ENCODE measurements at places on chromosomes 6 and 20.
A peak's percentile ranks its signal among the peaks of the same experiment; 100 is the strongest.

- DNase-seq = no peak
These were observed 67.4 kb upstream of the HINT3 start for GRCh38 chr6:125888989-125889656.

- DNase-seq = no peak
These were observed 58.9 kb downstream of the KIZ start for GRCh38 chr20:21184819-21185218.

- DNase-seq = no peak
These were observed 35.9 kb upstream of the TOX2 start for GRCh38 chr20:43878776-43879175.

GRCh38 chr20:39751557-39752137 is 789.5 kb downstream of the DHX35 start:
- DNase-seq = no peak

DNA sequence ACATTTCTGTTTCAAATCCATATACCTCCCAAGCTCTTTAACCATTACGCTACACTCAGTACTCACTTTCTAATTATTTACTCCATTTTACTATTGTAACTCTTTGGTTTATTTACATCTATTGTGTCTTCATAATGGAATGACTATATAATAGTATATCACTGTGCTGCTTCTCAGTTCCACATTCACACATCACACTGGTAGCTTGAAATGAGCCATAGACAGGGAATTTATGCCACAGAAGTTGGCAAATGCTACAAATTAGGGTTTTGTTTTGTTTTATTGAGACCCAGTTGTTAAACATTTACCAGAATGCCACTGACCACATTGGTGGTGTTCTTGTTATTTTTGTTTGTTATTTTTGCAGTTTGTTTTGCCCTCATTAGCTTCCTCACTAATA is 213.9 kb downstream of the KCNQ5 start:
- DNase-seq = no peak

- DNase-seq = no peak
These were observed 25.0 kb downstream of the FBXO5 start for GRCh38 chr6:152957796-152958195.

- no peak for DNase-seq
These were observed 90.6 kb upstream of the MLN start for GRCh38 chr6:33894438-33894837.

DNA sequence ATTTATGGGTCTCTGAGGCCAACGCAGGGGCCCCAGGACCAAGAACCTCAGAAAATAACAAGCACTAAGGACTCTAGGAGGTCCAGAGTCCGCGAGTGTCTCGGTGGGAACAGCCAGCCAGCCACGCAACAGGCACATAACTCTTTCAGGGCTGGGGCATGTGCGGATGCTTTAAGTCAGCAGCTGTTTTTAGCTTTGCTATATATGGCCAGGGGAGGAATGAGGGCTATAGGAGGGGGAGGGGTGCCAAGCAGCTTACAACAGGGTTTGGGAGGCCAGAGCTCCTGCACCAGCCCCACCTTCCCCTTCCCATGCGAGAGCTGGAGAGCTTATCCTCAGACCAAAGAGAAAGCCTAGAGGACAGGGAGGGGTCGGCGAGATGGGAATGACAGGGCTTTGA is 6.2 kb downstream of the JPH2 start:
- no peak for DNase-seq

- DNase-seq = no peak
These were observed 18.2 kb upstream of the ECI2 start for GRCh38 chr6:4153514-4153985.

DNA sequence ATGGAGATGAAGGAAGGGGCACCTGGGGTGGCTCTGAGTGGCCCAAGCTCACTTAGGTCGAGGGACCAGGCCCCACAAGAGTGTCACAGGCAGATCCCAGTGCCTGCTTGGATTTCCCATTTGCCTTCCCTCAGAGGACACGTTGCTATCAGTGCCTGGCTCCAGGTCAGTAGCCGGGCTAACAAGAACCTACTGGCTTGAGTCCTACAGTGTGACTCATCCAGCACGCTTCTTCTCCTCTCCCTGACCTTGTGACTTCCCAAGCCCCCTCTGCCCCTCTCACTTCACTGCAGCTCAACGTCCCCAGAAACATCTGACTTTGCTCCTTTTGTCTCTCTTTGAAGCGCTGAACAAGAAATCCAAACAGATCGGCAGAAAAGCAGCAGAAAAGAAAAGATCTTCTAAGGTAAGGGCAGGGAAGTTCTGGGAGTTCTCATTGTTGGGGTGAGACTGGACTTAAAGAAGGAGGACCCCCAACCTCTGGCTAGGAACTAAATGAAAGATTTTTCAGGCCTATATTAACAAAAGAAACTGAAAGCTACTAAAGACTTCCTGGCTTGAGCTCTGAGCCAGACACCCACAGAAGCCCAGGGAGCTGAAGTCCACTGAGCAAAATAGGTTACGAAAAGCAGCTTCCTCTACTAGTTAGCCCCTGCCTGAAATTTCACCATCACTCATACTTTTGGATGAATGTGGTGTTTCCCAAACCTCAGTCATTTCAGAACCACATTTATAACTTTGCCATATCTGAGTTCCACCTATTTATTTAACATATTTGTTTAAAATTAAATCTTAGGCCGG is 21.5 kb downstream of the ASIP start:
- DNase-seq = no peak

DNA sequence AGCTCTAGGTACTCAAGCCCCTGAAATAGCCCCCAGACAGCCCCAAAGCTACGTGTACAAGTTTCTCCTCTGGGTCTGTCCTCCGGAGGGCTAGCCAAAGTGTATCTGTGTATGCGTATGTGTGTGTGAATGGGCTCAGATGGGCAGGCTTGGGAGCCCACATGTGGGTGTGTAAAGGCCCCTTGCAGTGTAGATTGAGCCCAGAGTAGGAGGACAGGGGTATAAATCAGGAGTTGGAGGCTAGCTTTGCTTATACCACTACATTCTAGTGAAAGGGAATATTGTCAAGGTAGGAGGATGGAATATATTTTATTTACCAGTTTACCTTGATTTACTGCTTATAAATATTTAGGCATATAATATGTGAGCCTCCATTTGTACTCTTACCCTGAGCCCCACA is 9.0 kb upstream of the MAP3K7 start:
- no peak for DNase-seq

GRCh38 chr20:45828589-45828988 is 1.5 kb upstream of the TNNC2 start:
- DNase-seq = no peak

GRCh38 chr6:166417285-166417691 is 34.5 kb upstream of the MPC1 start:
- no peak for DNase-seq

- DNase-seq = peak; percentile 28
These were observed 10.9 kb upstream of the B4GALT5 start for GRCh38 chr20:49724408-49725223.

- no peak for DNase-seq
These were observed 20.2 kb downstream of the MYLK4 start for GRCh38 chr6:2730353-2731107.

DNA sequence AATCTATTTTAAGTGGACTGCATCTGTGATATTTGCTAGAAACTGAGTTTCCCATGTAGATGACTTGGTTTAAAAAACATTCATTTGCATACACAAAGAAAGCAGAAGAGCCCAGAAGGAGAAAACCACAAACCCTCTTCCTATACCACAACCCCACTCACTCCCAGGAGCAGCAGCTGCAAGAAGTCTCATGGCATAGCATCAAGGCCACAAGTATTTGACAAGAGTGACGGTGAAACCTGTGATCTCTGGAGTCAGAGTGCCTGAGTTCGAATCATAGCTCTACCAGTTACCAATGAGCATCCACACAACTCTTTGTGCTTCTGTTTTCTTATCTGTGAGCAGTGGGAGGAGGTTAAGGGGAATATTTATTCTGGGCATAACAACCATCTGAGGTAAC is 44.7 kb upstream of the SIRPG start:
- DNase-seq = no peak

- no peak for DNase-seq
These were observed 723 bp upstream of the ARID1B start for GRCh38 chr6:156776470-156776839.

- DNase-seq = no peak
These were observed 88.4 kb upstream of the PLEKHG1 start for GRCh38 chr6:150511313-150511712.

DNA sequence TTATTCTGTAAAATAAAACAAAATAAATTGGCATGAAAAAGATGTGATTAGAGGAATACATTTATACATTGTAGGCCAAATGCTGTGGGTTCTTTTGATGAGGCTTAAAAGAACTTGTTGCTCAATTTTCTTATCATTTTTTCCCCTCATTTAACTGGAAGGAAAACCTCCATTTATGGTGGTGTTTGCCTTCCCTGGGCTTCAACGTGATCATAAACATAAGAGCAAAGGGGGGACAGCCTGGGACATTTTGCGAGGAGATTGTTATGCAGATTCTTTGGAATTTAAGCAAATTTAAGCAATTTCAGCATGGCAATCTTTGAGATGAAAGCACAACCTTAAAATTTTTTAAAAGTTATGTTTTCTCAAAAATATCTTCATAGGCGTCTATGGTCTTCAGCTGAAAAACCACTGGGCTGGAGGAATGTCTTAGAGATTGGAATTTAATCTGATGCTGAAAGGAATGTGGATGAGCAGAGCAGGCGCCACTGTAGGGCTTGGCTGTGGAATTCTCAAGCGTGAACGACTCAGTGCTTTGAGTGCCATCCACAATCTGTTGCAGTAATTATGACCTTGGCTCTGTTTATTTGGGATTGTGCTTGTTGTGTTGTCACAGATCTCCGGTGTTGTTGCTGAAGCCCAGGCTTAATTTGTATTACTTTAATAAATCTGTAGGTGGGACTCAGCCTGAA is 149.4 kb upstream of the MLIP start:
- DNase-seq = no peak

DNA sequence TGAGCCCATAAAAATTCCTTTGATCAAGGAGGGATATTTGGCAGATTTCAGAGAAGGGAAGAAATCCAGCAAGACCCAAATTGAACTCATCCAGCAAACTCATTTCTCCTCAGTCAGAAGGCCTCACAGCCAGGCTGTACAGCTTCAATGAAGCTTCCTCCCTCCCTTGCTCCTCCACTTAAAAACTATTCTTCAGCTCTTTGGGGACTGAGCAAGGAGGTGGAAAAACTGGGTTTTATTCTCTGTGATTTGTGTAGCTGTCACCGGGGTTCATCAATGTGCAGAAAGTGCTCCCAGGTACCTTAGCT is 158.7 kb upstream of the ZNF184 start:
- DNase-seq = no peak

DNA sequence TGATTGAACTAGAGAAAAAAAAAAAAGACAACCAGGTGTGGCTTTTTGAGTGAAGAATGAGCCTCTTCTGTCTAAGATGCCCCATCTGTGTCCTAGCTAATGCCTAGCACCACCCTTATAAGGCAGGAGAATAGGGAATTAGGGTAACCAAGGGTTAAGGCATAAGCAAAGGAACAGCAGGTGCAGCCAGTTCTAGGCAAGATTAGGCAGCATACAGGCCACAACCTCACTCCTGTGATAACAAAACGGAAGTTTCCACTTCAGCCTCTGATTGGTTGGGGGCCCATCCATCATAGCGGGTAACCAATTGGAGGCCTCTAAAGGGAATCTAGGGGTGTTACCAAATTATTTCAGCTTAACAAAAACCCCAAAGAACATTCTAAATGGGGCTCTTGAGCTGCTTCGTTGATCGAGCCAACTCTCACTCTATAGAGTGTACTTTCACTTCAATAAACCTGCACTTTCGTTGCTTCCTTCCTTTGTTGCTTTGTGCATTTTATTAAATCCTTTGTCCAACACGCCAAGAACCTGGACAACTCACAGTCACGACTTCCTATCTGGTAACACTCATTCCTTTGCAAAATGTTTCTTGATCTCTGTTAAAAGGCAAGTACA is 61.9 kb upstream of the TAGAP start:
- DNase-seq = peak; percentile 58

DNA sequence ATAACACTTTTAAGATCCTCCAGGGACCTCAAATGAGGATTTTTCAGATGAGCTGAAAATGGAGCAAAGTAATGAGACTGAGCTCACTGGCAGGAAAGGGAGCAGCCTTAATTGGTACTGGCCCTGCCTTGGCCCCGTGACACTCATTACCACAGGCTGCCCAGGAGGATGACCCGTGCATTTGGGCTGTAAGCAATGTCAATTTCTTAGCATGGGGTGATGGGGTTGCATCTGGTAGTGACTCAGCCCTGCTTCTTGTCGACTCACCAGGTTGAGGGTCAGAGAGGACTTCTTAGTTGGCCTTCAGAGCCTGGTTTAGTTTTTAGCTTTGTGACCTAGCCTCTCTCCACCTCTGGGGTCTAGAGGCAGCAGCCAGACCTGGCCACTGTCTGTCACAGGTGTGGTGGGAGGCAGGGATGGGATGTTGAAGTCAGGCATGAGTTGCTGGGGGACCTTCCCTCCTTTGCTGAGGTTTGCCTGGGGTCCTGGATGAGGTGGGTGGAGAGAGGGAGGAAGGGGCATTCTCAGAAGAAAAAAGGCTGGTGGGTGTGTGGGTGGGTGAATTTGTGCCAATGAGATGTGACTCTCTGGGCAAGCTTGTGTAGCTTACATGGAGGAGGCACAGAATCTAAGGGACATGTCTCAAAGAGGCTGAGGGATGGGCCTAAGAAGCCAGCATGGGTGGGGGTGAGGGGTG is 25.9 kb upstream of the EPB41L1 start:
- no peak for DNase-seq

DNA sequence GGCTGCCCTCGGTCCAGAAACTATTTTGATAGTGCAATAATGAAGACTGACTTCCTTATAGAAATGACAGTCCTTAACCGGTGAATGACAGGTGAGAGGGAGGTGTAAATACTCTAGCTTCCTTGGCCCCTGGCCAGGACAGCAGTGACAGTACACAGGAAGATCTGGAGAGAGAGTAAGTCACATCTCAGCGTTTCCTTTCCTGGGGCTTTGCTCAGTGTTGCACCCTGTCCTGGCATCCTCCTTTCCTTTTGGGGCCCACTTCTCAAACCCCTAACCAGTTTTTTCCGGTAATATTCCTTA is 336.9 kb downstream of the CD83 start:
- no peak for DNase-seq

- DNase-seq = no peak
These were observed 293.5 kb downstream of the LRFN2 start for GRCh38 chr6:40293460-40294185.

GRCh38 chr6:16064671-16065072 is 64.2 kb upstream of the MYLIP start:
- no peak for DNase-seq
